ENCODE measurements at places on chromosomes 5 and 9.

- DNase-seq = no peak
These were observed 87.9 kb upstream of the MAMDC2 start for GRCh38 chr9:69955536-69956355.

DNA sequence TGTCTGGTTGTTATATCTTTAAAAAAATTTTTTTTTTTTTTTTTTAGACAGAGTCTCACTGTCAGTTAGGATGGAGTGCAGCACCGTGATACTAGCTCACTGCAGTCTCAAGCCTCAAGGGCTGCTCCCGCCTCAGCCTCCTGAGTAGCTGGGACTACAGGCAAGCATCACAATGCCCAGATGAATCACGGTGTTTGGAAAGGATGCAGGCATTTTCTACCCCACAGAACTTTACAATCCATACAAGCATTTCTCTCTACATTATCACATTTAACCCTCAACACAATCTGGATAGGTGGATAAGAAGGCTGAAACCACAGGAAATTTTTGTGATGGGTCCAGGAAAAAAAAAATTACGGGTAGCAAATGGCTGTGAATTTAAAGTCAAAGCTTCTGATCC, 5.8 kb upstream of the PCA3 start:
- DNase-seq = no peak

DNA sequence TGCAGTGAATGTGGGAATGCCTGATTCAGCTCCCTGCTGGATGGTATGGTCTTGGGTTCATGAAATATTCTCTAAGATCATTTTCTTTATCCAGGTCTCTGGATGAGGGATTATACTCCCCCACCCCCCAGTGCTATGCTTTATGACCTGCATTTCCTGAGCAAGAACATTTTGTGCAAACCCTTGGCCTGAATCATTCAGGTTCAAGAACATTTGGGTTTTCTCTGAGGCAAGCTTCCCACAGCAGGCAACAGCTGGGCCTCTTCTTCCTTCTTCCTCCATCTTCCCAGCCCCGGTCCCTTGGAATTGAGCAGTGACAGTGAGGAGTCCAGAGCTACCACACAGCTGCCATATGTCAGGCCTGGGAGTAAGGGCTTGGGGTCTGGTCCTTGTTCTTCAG, 58.6 kb upstream of the TNFSF15 start:
- DNase-seq = no peak

- DNase-seq = no peak
These were observed 119.6 kb upstream of the IL12B start for GRCh38 chr5:159449925-159450324.

GRCh38 chr5:62948301-62948700, 369.7 kb downstream of the LRRC70 start:
- DNase-seq = no peak

DNA sequence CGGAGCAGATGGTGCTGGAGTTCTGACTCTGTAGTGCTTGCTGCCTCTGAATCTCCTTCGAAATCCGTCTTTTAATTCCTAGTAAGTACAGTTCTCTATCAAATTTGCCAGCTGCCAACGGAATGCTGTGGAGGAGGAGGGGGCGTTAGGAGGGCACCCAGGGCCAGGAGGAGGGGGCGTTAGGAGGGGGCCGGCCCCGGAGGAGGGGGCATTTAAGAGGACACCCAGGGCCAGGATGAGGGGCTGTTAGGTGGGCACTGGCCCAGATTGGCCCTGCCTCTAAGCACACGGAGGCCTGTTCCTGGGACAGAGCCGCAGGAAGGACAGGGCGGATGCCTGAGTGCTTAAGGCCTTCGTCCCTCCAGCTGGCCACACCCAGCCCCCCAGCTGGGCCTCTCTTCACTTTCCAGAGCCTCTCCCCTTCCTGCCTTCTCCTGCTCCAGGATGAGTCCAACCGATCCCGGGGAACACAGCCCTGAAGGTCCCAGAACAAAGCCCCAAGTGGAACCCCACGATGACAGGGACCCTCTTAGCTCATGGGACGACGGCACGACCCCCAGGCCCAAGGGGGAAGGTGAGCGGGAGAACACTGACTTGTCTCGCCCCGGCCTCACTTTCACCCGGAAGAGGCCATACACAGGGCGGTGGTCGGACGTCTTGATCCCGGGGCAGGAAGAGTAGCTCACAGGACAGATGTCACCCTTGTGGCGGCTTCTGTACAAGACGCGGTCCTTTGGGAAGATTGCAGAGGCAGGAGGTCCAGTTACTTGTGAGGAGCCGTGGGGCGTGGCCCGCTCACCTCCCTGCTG, 9.8 kb downstream of the INPP5E start:
- no peak for DNase-seq

GRCh38 chr5:41681840-41682239, 171.4 kb upstream of the PLCXD3 start:
- DNase-seq = no peak

GRCh38 chr5:35182910-35183535, 47.3 kb downstream of the PRLR start:
- peak; percentile 66 for DNase-seq

GRCh38 chr5:172946146-172946545, 13.1 kb upstream of the RPL26L1 start:
- DNase-seq = no peak

GRCh38 chr5:179596421-179596820, 27.1 kb downstream of the HNRNPH1 start:
- DNase-seq = no peak

DNA sequence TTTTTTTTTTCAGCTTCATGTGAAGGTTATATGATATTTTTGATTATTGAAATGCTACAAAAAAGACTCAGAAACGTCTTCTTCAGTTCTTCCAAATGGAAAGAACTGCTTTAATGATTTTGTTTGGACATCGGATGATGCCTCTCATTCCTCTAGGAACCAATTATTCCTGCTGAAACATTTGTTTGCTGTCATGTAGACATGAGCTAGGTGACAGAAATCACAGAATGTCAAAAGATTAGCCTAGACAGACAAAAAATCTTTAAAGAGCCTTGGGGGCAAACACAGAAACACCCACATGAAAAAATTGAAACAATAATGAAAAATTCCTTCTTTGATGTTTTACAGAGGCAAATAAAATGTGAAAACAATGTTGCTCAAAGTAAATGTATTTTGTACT, 244.2 kb upstream of the EDIL3 start:
- DNase-seq = no peak

- DNase-seq = no peak
These were observed 97.0 kb downstream of the ANKRD33B start for GRCh38 chr5:10660720-10661387.

DNA sequence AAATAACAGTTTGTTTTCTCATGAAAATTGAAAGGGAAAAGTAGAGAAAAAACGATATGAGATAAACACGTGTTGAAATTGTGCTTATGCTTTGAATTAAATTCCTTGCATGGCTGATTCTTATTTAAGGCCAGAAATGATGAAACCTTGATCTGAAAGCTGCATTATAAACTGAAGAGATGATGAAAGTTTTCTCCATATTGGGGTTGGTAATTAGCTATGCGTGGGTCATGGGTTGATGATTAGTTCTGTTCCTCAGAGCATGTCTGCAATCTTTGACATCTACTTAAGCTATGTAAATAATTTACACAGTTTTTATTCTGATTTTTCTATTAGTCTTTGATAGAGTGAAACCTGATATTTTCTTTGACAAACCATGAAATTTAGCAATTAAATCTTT, 264.1 kb downstream of the CD180 start:
- no peak for DNase-seq

DNA sequence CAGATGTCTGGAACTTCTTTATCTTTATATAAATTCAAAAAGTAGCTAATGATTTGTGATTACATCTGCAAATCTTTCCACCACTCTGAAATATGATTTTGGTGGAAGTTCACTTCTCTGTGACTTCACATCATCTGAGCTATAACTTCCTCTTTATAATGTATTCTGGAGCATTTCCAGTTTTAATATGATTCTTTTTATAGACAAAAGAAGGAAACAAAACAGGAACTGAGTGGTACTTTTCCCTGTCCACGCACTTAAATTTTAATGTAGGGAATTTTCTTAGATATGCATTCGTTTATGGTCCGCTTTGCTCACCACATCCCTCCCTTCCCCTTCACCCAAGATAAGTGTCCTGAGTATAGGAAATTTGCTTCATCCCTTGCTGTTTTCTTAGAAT, 333.5 kb downstream of the CHSY3 start:
- peak; percentile 78 for DNase-seq

DNA sequence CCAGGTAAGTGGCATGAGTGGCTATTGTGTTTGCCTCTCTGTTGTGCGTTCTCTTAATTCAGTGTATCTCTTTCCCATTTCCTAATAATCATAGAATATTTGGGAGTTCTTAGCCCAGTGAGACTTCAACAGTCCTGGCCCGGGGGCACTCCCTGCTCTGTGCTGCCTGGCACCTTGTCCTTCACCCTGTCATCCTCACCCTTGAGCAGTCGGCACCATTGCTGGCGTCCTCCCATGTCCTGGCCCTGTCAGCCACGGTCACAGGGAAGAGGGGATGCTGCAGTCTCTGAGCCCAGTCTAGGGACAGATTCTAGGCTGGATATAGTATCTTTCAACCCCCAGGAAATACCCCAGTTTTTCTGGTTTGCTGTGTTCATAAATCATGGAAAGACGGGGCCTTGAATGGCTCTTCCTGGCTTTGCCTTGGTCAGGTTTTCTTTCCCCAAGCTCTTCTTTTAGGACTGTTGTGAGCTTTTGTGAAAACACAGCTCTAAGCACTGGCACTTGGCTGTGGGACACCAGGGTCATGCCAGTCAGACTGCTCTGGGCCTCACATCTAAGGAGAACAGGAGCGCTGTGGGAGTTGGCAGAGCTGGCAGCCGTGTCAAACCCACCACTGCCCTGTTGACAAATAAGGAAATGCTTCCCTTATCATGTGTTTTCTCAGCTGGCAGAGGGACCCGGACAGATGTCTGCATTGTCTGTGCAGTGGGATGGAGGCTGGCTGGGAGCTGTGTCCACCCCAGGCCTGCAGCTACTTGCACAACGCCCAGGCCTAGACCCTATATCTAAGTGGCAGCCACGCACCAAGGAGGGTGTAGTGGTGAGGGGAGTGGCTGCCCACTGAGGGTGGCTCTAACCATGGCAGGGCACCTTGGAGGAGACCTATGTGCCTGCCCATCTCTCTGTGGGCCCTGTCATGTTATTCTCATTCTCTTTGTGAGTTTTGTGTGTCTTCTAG, 378.6 kb downstream of the ICE1 start:
- DNase-seq = no peak

- DNase-seq = no peak
These were observed 36.0 kb downstream of the KCNT1 start for GRCh38 chr9:135737840-135738521.

- no peak for DNase-seq
These were observed 4.1 kb upstream of the TLE4 start for GRCh38 chr9:79567671-79568098.

GRCh38 chr9:92716557-92716956, 46.6 kb upstream of the IPPK start:
- peak; percentile 70 for DNase-seq

- DNase-seq = no peak
These were observed 7.6 kb upstream of the TBC1D2 start for GRCh38 chr9:98263080-98263479.

GRCh38 chr9:115766370-115766955, 387.1 kb upstream of the PAPPA start:
- no peak for DNase-seq

- DNase-seq = no peak
These were observed 62.6 kb upstream of the SLC25A51 start for GRCh38 chr9:37966412-37967013.

- DNase-seq = no peak
These were observed 773.8 kb upstream of the CHD1 start for GRCh38 chr5:99702565-99702964.

- DNase-seq = no peak
These were observed 54.8 kb upstream of the ADAMTS2 start for GRCh38 chr5:179400020-179400419.

GRCh38 chr5:12095808-12096281, 191.6 kb upstream of the CTNND2 start:
- no peak for DNase-seq

DNA sequence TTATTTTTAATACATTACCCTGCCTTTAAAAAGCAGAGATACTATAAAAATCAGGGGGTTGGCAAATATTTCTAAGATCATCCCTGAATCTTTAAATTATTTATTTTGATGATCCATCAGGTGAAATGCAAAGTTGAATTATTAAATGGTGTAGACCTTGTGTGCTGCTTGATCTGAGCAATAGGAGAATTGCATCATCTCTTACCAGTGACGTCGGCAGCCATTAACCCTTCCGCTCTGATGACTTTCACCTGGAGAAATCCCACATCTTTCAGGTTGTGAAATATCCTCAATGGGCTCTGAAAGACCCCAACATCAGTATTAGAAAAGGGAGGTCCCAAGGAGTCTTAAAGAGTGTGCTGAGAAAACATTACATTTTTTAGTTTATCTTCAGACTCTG, 270.2 kb downstream of the SLF1 start:
- DNase-seq = no peak

DNA sequence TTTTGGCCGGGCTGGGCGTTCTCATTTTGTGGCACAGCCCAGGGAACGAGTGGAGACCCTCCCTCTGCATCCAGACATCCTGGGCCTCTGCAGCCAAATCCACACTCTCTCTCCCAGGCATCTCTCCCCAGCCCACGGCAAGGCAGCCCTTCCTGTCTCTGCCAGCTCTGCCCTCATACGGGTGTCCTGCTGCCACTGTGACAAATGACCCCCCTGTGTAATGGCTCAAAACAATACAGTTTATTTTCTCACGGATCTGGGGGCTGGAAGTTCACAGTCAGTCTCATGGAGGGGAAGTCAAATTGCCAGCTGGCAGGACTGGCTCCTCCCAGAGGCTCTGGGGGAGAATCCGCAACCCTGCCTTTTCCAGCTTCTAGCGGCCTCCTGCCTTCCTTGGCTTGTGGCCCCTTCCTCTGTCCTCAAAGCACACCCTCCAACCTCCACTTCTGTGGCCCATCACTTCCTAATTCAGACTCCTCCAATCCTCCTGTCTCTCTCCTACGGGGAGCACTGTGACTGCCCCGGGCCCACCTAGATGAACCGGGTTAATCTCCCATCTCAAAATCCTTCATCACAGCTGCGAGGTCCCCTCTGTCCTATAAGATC, 70.2 kb upstream of the COL5A1 start:
- no peak for DNase-seq
